ENCODE measurements at places on chromosomes 4 and X.

DNA sequence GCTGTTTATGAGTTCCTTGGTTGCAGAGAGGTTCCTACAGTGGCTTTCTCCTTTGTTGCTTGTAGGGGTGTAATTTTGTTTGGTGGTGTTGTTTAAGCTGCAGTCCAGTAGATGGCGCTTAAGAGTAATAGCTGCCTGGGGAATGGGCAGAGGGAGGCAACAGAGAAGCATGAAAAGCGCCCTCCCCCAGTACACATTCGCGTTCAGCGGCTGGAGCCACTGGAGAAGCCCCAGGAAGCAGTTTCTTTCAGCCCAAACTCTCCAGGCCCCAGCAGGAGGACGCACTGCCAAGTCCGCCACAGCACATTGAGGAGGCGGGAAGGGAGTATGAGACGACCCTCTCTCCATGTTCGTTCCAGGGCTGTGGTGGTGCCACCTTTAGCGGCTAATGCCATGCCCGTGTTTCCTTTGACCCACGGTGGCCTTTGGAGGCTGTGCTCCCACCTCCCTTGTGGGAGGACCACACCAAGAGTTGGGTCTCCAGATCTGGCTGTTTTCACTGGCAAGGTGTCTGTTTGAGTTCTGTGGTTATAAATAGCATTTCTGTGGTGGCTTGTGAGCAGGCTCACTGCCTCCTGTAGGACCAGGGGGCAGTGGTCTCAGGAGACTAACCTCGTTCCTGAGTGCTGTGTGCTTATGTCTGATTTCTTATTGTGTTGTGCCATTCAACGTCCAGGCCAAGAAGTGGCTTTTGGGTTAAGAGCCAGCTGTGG, 252.3 kb downstream of the ARHGAP10 start:
- peak; percentile 3 for DNase-seq

GRCh38 chr4:150584111-150584915, 2.4 kb downstream of the MAB21L2 start:
- DNase-seq = no peak

DNA sequence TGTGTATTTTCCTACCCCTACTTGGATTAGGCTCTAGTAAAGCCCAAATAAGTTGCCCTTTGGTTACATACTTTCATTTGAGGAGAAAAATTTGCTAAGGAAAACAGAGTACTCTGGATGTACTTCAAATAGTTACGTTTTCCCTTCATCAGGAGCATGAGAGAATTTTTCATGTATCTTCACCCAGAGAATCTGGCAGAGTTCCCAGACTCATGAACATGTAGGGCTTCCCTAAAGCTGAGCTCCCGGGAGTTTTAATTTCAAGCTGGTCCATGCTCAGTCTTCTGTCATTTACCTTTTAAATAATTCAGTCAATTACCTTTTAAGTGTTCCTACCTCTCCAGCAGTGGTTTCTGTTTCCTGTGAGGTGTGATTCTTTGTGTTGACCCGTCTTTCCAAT, 367.5 kb upstream of the GRID2 start:
- DNase-seq = no peak

- DNase-seq = no peak
Measured at GRCh38 chrX:63784902-63785707, at the start of gene ARHGEF9. Gene ARHGEF9, minus strand, starts transcription at chrX:63785214. Its CDS starts 69 bp downstream, at chrX:63785145.

DNA sequence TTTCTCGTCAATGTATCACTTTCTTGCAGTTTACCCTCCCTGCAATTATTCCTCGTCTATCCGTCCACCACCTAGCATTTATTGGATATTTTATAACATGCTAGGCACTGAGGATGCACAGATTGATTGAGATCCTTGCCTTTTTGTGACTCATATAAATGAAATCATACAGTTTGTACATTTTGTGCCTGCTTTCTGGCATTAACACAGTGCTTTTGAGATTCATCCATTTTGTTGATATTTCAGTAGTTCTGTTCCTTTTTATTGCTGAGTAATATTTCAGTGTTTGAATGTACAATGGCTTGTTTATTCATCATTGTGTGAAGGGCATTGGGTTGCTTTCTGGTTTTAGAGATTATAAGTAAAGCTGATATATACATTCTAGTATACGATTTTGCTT, 841 bp downstream of the TBC1D19 start:
- DNase-seq = no peak

GRCh38 chr4:140213749-140214148, 59.8 kb upstream of the MAML3 start:
- no peak for DNase-seq

GRCh38 chr4:140688711-140689598, 67.2 kb downstream of the TBC1D9 start:
- DNase-seq = no peak

DNA sequence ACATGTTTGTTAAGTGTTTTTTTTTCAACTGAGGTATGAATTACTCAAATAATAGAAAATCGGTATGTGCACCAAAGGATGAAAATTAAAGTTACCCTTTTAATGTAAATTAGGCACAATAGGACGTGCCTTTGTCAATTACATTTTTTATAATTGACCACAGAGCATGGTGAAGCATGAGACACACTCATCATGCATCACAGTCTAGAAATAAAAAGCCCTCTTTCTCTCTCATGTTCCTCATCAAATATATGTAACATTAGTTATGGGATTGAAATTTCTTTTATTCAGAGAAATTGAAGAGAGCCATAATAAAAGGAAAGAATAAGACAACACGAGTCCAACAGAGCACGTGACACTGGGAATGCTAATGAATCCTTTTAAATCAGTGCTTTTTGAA, 3.5 kb downstream of the GNRHR start:
- DNase-seq = no peak

DNA sequence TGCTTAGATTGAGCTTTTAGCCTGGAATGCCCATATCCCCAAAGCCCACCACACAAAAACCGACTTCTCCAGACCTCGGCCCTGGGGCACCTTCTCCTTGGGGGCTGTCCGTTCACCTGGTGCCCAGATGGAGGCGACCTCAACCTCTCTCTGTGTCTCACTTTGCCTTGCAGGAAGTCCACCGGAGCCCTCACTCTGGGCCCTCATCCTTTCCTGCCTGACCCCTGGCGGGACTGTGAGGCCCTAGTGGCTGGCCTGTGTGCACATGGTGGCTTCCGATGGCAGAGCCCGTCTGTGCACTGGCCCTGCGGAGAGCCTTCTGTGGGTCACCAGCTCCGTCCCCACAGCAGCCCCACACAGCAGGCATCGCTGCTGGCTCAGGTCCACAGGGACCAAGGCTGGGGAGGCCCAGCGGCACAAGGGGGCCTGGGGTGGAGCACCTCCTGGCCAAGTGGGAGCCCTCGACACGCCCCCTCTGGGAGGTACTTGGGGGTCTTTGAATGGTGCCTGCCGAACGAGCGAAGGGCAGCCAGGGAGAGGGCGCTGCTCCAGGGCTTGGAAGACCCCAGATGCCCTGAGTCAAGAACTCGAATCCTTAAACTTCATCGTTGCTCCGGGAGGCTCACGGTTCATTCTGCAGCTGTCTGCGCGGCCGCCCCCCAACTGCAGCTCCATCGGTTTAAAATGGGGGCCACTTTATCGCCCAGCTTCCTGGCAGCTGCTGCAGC, 97.2 kb upstream of the ADRA2C start:
- no peak for DNase-seq

DNA sequence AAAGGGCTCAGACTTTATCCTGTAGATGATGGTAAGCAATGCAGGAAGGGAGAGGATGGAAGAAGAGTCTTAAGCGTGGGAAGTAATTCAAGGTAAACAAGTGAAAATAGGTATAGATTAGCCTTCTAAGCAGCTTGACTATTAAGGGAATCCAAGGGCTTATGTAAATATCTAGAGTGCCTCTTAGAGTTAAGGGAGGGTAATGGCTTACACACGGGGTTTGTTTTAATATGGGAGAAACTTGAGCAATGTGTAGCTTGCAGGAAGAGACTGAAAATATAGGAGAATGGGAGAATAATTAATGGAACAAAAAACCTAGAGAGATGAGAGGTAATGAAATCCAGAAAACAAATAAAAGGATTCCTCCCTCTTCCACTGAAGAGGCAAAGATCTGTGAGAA, 12.8 kb upstream of the SAP30 start:
- no peak for DNase-seq

DNA sequence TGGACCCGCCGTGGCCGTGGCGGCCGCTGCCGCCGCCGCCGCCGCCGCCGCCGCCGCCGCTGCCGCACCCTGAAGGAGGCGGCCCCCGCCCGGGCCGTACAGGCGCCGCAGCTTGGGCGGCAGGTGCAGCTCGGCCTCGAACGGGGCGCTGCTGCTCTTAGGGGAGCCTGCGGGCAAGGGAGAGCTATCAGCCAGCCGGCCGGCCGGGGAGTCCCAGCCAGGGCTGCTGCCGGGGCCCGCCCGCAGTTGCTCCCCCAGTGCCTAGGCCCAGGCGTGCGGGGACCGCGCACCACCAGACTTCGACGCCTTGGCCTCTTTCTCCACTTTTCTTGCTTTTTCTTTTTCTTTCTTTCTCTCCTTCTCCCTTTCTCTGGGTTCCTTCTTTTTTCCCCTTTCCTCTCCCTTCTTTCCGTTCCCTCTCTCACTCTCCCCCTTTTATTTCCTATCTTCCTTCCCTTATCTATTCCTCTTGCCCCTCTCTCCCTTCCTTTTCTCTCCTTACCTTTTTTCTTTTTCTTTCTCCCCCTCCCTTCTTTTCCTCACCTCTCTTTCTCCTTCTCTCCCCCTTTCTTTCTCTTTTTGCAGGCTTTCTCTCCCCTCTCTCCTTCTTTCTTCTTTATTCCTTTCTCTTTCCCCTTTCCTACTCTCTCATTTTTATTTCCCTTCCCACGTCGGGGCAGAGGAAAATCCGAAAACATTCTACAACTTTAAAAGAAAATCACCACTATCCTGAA, 2.0 kb downstream of the ARX start:
- DNase-seq = no peak

- no peak for DNase-seq
Measured at GRCh38 chrX:19874391-19875049, 12.9 kb downstream of the SH3KBP1 start.

DNA sequence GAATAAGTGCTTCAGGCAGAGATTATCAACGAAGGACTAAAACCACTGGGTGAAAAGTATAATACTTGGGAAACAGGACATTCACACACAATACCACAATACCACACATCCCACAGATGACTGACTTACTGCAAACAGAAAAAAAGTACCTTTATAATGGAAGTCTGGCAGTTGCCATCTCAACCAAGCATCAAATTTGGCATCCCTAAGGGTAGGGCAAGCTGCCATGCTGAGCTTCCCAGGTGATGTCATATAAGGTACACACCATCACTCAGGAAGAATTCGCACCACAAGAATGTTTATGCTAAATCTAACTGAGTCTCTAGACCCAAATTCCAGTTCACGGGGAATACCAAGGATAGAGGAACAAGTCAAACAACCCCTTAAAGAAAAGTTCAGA, 9.1 kb downstream of the QDPR start:
- no peak for DNase-seq

DNA sequence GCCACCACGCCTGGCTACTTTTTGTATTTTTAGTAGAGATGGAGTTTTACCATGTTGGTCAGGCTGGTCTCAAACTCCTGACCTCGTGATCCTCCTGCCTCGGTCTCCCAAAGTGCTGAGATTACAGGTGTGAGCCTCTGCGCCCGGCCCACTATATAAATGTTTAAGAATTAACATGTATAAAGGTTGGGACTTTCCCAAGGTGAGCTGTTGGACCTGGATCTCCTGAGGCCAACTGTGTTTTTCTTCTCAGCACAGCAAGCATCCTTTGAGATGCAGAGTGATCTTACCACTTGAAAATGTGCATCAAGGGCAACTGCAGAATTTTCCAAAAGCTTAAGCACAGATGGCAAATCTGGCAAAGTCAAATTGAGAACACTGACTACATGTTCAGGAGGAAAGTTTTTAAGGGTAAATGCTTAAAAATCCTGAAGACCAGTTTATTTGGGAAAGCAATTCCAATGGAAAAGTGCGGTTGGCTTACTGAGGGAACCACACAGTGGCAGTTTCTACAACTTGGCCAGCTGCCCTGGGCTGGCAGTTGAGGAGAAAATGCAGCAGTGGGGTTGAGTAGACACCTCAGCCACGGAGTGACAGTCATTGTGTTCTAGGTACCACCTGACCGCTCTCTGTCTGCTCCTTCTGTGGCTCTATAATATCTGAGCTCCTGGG, 168.9 kb downstream of the CBR4 start:
- no peak for DNase-seq

- DNase-seq = no peak
Measured at GRCh38 chrX:34379891-34380290, 247.8 kb upstream of the FAM47A start.

GRCh38 chr4:88275516-88275915, 8.8 kb downstream of the PPM1K start:
- no peak for DNase-seq

GRCh38 chr4:140874056-140874455, 117.9 kb upstream of the TBC1D9 start:
- no peak for DNase-seq

DNA sequence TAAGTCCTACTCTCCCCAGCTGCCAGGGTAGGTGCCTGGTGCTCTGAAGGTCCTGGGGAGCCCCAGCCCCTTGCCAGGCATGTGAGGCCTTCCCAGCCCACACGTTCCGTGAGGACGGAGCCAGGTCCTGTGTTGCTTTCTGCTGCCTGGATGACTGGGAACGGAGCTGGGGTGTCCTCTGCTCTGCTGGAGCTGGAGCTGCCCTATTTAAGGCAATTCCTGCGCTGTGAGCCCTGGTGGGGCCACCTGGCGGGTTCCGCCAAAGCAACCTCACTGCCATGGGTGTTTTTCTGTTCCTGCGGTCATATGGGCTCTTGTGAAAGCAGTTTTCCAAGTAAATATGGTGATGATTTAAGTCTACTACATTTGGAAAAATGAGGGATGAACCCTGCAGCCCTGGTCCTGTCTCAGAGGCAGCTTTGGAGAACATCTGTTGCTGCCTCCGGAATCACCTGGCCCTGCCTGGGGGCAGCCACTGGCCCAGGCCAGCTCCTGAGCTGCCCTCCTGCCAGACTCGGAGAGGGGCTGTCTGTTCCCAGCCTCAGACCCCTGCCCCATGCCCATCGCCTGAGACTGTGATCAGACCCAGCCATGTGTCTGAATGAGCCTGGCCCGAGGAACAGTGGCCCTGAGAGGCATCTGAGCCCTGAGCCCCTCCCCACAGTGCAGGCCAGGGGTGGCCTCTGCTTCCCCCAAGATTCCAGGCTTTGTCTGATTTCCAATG, 33.2 kb downstream of the FGFRL1 start:
- DNase-seq = no peak

- no peak for DNase-seq
Measured at GRCh38 chrX:97629597-97629985, 745.9 kb downstream of the RPA4 start.

- no peak for DNase-seq
Measured at GRCh38 chr4:37073226-37073840, 171.2 kb upstream of the NWD2 start.

DNA sequence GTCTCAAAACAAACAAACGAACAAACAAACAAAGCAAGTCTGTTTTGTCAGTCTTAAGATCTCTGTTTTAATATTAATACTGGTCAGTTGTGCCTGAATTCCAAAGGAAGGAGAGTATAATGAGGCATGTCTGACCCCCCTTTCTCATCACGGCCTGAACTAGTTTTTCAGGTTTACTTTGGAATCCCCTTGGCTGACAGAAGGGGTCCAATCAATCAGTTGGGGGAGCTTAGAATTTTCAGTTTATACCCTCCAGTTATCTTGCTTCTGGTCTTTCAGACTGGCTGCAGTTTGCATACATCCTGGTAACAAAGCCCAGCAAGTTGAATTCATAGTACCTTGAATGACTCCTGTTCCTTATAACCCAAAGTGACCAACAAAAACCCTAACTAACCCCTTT, 41.1 kb downstream of the TBC1D9 start:
- no peak for DNase-seq

GRCh38 chr4:4428966-4429875, 42.3 kb downstream of the NSG1 start:
- no peak for DNase-seq

- no peak for DNase-seq
Measured at GRCh38 chr4:185384930-185385331, 10.8 kb downstream of the LRP2BP start.

- DNase-seq = no peak
Measured at GRCh38 chr4:154478128-154478527, 13.5 kb downstream of the DCHS2 start.

Measured in activated CD4-positive, alpha-beta T cell treated with anti-CD3 and anti-CD28 coated beads for 24 hours (primary cell).